Effector memory CD8-positive, alpha-beta T cell (primary cell): ENCODE measurements at places on chromosomes 6 and 20.

GRCh38 chr6:167786853-167787675 is 39.6 kb upstream of the AFDN start:
- no peaks in the 10 kb centered on the region for H3K36me3 ChIP-seq
- no peak overlapping the region for H3K27ac ChIP-seq
- no peaks in the 10 kb centered on the region for H3K4me1 ChIP-seq
- peaks cover 20% of the 10 kb centered on the region for H3K27me3 ChIP-seq
- DNase-seq, result no peak

GRCh38 chr20:40489886-40490285 is 199.2 kb downstream of the MAFB start:
- DNase-seq, result no peak
- no peaks in the 10 kb centered on the region for H3K36me3 ChIP-seq
- no peak overlapping the region for H3K27ac ChIP-seq
- H3K4me3 ChIP-seq, result no peak overlapping the region

- peak overlapping the region; percentile 87 for H3K27ac ChIP-seq
- no peaks in the 10 kb centered on the region for H3K27me3 ChIP-seq
- no peak for DNase-seq
- H3K4me3 ChIP-seq, result peak overlapping the region; percentile 73
- H3K4me1 ChIP-seq, result peaks cover 14% of the 10 kb centered on the region
- no peaks in the 10 kb centered on the region for H3K36me3 ChIP-seq
These were observed 152.7 kb upstream of the ENPP5 start for GRCh38 chr6:46323312-46323965.

GRCh38 chr6:34514593-34515472 is 41.3 kb downstream of the SPDEF start:
- no peak overlapping the region for H3K4me3 ChIP-seq
- DNase-seq, result no peak
- no peak overlapping the region for H3K27ac ChIP-seq
- no peaks in the 10 kb centered on the region for H3K36me3 ChIP-seq
- H3K27me3 ChIP-seq, result no peaks in the 10 kb centered on the region

DNA sequence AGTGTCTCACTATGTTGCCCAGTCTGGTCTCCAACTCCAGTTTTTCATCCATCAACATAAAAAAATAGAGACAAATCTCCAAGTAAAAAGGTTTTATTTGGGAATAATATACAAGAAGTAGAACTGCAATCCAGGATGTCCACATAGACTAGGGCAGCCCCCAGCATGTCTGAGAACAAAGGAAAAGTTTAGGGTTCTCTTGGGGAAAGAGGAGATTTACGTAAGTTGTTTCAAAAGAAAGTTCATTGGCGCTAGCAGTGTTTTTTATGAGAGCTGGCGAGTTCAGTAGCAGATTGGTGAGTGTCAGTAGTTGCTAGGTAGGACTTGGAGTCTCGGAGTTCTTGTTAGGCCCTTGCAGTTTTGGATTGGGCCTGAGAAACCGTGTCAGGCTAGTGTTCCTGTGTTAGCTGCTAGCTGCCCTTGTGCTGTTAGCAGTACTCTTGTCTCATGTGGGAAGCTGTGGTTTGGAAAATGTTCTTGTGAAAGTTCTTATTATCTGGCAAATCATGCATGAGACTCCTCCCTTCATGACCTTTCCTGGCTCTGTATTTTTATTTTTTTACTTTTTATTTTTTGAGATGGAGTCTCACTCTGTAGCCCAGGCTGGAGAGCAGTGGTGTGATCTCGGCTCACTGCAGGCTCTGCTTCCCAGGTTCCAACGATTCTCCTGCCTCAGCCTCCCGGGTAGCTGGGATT is 24.7 kb downstream of the TTLL9 start:
- no peak overlapping the region for H3K27ac ChIP-seq
- no peaks in the 10 kb centered on the region for H3K36me3 ChIP-seq
- H3K4me1 ChIP-seq, result no peaks in the 10 kb centered on the region
- H3K4me3 ChIP-seq, result no peak overlapping the region

GRCh38 chr6:86961455-86962200 is 24.3 kb downstream of the HTR1E start:
- no peaks in the 10 kb centered on the region for H3K36me3 ChIP-seq
- H3K27me3 ChIP-seq, result peaks cover 17% of the 10 kb centered on the region
- no peaks in the 10 kb centered on the region for H3K4me1 ChIP-seq
- DNase-seq, result no peak

GRCh38 chr20:59482351-59483187 is 121.8 kb upstream of the PHACTR3 start:
- H3K36me3 ChIP-seq, result no peaks in the 10 kb centered on the region
- no peak for DNase-seq
- H3K4me1 ChIP-seq, result peaks cover 1% of the 10 kb centered on the region
- H3K4me3 ChIP-seq, result no peak overlapping the region
- peaks cover 47% of the 10 kb centered on the region for H3K27me3 ChIP-seq
- H3K27ac ChIP-seq, result no peak overlapping the region

DNA sequence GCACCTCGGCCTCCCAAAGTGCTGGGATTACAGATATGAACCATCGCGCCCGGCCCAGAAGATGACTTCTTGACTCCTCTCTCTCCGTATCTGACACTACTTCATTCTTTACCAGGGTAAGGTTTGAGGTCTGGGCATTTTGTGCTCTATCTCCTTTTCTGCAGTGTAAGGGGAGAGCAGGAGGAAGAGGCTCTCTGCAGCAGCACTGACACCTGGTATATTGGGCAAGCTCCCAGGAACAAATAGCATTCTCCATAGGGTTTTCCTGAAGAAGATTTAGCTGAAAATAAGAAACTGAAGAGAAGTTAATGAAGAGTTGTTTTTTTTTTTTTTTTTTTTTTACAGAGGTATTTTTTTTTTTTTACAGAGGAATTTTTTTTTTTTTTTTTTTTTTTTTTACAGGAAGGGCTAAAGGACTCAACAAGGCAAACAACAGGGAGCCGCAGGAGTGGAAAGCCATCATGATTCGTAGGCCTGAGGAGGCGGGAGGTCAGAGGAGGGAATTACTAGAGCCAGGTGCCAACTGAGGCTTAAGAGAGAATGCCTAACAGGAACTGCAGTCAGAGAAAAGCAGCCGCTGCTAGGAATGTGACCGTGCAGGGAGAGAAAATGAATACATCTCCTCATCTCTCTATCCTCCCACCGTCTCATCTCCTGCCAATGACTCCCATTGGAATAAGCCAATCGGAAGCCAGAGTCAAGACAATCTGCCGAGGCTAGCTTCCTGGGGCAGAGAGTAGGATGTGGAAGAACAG is 34.7 kb upstream of the ADGRF4 start:
- no peaks in the 10 kb centered on the region for H3K36me3 ChIP-seq
- no peaks in the 10 kb centered on the region for H3K4me1 ChIP-seq
- no peak for DNase-seq
- no peak overlapping the region for H3K27ac ChIP-seq

GRCh38 chr20:12051206-12052163 is 133.8 kb downstream of the BTBD3 start:
- DNase-seq, result no peak
- H3K36me3 ChIP-seq, result peaks cover 3% of the 10 kb centered on the region
- H3K4me1 ChIP-seq, result no peaks in the 10 kb centered on the region
- H3K4me3 ChIP-seq, result no peak overlapping the region
- no peaks in the 10 kb centered on the region for H3K27me3 ChIP-seq
- no peak overlapping the region for H3K27ac ChIP-seq

GRCh38 chr20:59149678-59150504 is 13.7 kb upstream of the ZNF831 start:
- peak overlapping the region; percentile 74 for H3K4me3 ChIP-seq
- H3K27me3 ChIP-seq, result no peaks in the 10 kb centered on the region
- peak; percentile 77 for DNase-seq
- H3K27ac ChIP-seq, result peak overlapping the region; percentile 99
- H3K4me1 ChIP-seq, result peaks cover 90% of the 10 kb centered on the region
- peaks cover 38% of the 10 kb centered on the region for H3K36me3 ChIP-seq

DNA sequence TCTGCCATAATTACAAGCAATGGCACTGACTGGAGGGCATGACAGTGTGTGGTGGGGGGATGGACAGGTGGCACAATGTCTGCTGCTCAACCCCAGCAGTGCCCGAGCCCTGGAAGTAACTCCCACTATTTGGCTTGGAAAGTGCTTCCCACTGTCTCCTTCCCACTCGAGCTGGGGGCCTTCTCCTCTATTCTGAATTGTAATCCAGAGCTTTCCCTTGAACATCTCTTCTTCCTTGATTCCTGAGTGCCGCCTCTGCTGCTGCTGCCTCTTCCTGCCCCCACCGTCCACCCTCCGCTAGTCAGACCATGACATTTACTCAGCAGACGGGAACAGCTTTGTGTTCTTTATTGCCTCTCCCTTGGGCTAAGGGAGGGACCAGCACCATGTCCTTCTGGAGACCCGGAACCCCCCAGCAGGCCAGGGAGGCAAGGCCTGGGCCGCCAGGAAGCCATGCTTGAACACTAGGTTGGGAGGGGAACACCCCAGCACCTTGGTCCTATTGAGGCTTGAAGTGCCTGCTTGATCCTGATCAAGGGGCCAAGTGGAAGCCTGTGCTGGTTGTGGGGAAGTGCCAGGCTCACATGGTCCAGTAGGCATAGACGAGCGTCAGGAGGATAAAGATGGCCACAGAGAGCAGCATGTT is 17.0 kb downstream of the CCDC167 start:
- DNase-seq, result no peak
- H3K27me3 ChIP-seq, result no peaks in the 10 kb centered on the region
- peaks cover 29% of the 10 kb centered on the region for H3K36me3 ChIP-seq

DNA sequence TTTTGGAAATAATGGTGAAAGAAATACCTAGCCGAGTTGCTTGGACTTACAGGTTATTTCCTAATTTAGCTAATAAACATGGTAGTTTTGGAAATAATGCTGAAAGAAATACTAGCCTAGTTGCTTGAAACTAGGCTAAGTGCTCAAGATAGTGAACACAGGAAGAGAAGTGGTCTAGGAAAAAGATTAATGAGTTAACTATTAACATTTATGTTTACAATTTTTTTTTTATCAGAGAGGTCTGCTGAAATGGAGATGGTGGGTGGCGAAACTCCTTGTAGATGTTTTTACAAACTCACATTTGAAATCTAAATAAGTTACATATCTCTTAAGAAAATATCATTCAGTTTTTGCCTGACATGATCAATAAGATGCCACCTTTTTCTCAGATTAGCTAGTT is 39.2 kb downstream of the MAPK14 start:
- DNase-seq, result no peak
- H3K4me1 ChIP-seq, result peaks cover 30% of the 10 kb centered on the region
- peak overlapping the region; percentile 87 for H3K27ac ChIP-seq

DNA sequence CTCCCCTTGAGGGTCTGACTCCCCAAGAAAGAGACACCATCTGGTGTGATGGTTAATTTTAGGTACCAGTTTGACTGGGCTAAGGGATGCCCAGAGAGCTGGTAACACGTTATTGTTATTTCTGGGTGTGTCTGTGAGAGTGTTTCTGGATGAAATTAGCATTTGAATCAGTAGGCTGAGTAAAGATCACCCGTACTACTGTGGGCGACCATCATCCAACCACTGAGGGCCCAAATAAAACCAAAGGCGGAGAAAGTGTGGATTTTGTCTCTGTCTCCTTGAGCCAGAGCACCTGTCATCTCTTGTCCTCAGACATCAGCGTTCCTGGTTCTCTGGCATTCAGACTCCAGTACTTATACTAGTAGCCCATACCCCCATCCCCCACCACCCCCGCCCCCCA is 7.9 kb upstream of the CNKSR3 start:
- no peak for DNase-seq
- H3K4me1 ChIP-seq, result no peaks in the 10 kb centered on the region
- H3K27me3 ChIP-seq, result peaks cover 30% of the 10 kb centered on the region

DNA sequence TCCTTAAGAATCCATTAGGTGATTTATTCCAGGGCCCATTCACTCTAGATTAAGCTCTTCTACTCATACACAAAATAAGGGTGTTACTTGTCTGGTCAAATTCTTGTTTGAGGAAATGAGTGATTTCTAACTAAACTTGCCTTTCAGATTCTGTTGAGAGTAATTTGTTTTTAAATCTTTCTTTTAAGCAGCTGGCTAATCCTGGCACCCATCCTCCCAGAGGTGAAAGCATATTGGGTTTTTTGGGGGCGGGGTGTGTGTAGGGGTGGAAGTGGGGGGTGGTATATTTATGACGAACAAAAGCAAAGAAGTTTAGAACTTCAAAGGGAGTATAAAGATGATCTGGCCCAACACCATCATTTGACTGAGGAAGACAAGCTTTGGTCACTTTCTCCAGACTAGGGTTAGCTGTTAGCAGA is 94.7 kb downstream of the RTN4IP1 start:
- H3K27me3 ChIP-seq, result no peaks in the 10 kb centered on the region

GRCh38 chr20:32957459-32957858 is 46.8 kb downstream of the SUN5 start:
- H3K4me3 ChIP-seq, result no peak overlapping the region
- H3K4me1 ChIP-seq, result peaks cover 6% of the 10 kb centered on the region
- peaks cover 6% of the 10 kb centered on the region for H3K27me3 ChIP-seq
- no peak for DNase-seq
- H3K27ac ChIP-seq, result no peak overlapping the region

DNA sequence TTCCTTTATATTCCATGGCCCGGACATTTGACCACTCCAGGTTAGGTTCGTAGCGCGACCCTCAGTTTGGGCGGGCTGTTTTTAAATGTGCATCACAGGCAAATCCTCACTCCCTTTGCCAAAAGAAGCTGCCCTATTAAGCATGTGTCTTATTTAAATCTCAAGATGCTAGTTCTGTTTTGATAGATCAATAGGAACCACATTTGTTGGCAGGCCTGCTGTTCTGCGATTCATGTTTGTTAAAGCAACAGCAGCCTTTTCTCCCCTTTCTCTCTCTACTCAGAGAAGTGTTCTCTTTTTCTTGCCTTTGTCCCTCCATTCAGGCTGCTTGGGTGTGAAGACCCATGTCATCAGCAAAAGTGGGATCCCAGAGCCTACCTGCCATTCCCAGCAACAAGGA is 212.0 kb upstream of the SSTR4 start:
- no peak overlapping the region for H3K4me3 ChIP-seq
- H3K27me3 ChIP-seq, result no peaks in the 10 kb centered on the region
- H3K36me3 ChIP-seq, result no peaks in the 10 kb centered on the region
- DNase-seq, result no peak
- H3K4me1 ChIP-seq, result no peaks in the 10 kb centered on the region

DNA sequence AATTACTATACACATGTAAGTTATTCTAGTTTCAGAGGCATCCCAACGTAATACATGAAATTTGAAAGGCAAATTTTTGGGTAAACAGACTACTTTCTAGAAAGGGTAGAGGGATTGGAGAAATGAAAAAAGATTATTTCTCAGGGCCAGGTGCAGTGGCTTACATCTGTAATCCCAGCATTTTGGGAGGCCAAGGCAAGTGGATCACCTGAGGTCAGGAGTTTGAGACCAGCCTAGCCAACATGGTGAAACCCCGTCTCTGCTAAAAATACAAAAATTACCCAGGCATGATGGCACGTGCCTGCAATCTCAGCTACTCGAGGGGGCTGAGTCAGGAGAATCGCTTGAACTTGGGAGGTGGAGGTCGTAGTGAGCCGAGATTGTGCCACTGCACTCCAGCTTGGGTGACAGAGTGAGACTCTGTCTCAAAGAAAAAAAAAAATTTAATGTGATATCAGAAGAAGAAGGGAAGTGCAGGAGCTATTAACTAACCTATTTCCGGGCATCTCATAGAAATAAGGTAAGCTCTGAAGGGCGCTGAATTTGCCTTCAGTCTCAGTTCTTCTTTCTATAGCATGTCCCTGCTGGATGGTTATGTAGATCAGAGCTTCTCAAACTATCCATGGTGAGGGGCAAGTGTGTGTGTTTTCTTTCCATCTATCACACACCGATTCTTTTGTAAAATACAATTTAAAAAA is 100.3 kb upstream of the MTHFD1L start:
- peaks cover 4% of the 10 kb centered on the region for H3K4me1 ChIP-seq
- no peaks in the 10 kb centered on the region for H3K27me3 ChIP-seq
- H3K4me3 ChIP-seq, result no peak overlapping the region
- no peak overlapping the region for H3K27ac ChIP-seq
- no peaks in the 10 kb centered on the region for H3K36me3 ChIP-seq
- DNase-seq, result no peak
